ENCODE measurements at places on chromosomes 7 and 10.
A peak's percentile ranks its signal among the peaks of the same experiment; 100 is the strongest.

- DNase-seq = no peak
Measured at GRCh38 chr10:59864141-59864962, 42.0 kb downstream of the CCDC6 start.

DNA sequence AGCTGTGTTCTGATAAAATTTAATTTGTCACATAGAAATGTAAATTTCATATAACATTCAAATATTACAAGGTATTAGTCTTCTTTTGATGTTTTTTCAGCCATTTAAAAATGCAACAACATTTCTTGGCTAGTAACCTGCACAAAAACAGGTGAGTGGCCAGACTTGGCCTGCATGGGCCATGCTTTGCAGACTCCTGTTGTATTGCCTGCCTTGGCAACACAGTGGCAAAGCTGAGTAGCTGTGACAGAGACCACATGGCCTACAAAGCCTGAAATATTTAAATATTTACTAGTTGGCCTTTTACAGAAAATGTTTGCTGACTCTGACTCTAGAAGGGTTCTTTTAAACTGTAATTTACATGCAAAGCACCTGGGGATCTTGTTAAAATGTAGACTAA, 13.5 kb upstream of the TBX20 start:
- no peak for DNase-seq

GRCh38 chr10:84581976-84582375, 253.6 kb downstream of the CCSER2 start:
- no peak for DNase-seq

- DNase-seq = no peak
Measured at GRCh38 chr10:73650537-73651331, 5.1 kb downstream of the SYNPO2L start.

DNA sequence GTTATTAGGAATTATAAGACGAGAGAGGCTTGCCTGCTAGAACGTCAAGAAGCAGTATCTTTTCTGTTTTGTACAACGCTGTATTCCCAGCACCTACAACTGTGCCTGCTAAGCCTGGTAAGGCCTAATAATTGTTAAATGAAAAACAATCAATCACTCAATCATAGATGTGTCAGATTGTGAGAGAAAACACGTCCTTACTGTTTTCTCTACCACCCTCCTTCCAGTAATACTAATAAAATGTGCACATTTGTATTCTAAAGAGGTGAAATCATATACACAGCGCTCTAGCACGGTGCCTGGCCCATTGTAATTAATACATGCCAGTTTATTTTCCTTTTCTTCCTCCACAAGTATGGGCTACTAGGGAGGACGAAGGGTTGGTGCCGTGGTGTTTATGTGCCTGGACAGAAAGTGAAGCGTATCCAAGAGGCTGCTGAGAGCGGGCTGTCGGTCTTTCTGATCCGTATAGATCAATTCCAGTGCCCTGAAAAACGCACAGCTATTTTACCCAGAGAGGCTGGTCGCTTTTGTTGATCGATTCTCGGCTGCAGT, 1.5 kb upstream of the AUTS2 start:
- DNase-seq = no peak

GRCh38 chr7:26178272-26178960, 22.1 kb downstream of the HNRNPA2B1 start:
- DNase-seq = no peak

GRCh38 chr7:91865511-91865910, 15.0 kb downstream of the MTERF1 start:
- no peak for DNase-seq

DNA sequence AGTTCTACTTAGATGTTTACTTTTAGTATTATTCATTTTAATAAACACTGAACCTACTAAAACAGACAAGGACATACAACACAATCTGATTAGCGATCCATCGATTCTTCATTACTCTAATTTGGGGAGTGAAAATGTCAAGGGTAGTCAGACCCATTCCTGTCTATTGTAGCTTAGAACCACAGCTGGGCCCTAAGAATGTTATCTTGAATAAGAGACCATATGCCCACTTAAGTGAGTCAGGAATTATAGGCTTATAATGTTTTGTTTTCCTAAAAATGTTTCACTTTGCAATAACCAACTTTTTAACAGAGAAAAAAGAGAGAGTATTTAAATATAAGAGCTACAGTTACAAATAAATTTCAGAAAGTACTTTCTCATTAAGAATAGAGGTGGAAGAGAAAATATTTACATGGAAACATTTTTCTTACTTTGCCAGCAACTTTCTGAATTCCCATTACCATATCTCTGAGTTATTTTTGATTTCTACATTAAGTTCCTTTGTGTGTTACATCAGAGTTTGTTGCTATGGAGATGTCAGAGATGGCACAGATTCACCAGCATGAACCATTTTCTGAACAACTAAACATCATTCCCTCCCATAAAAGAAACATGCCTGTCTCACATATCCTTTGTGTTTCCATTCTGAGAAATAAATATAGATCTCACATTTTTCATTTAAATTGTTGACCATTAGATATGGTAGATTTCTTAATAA, 75.4 kb upstream of the SLC13A1 start:
- no peak for DNase-seq

GRCh38 chr7:50266635-50267386, 37.7 kb upstream of the IKZF1 start:
- peak; percentile 67 for DNase-seq
